ENCODE measurements at places on chromosomes 3 and 15.

GRCh38 chr3:17032407-17033034 is 147.8 kb downstream of the PLCL2 start:
- DNase-seq: no peak

DNA sequence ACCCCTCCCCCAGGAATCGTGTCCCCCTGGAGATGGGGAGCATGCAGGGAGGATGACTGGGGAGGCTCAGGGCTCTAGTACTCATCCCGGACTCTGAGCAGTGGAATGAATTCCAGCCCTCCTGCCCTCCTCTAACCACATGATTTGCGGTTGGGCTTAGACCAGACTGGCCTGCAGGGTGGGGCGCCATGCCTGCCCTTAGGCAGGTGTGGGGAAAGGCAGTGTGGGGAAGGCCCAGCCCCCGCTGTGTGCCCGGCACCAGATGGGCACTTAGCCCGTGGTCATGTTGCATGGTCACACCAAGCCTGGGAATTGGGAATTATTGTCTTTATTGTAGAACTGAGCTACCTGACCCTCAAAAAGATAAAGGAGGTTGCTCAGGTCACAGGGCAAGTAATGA is 283.8 kb downstream of the TLE3 start:
- DNase-seq: no peak

DNA sequence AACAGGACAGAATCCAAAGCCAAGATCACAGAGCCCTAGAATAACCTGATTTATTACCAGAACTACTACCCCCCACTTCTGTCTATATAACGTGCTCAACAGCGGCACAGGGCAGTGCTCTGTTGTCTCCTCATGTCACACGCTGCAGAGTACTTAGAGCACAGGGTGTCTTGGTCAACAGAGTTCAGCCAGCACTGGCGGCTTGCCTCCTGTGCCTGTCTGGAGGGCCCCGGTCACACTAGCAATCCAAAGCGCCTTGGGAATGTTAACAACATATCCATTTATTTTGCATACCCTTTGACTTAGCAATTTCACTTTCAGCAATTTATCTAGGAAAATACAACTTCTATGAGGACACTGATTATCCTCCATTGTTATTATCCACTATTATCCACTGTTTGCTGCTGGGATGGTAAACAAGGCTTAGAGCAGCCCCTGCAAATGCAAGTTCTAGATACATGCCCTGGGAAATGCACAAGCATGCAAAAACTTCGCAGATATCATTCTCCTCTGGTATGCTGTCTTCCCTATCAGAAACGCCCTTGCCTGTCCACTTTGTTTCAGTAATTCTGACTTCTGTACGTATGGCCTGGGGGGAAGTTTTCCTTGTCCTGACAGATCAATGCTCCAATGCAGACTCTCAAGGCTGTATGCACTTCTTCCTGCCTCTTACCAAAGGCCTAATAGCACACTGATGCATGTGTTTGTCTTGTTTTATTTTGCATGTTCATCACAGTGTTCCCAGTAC is 86.2 kb upstream of the OCA2 start:
- no peak for DNase-seq

- no peak for DNase-seq
Observed at GRCh38 chr3:29195056-29195455, 85.8 kb upstream of the RBMS3 start.

- DNase-seq: no peak
Observed at GRCh38 chr3:191398607-191399006, 62.4 kb upstream of the PYDC2 start.

DNA sequence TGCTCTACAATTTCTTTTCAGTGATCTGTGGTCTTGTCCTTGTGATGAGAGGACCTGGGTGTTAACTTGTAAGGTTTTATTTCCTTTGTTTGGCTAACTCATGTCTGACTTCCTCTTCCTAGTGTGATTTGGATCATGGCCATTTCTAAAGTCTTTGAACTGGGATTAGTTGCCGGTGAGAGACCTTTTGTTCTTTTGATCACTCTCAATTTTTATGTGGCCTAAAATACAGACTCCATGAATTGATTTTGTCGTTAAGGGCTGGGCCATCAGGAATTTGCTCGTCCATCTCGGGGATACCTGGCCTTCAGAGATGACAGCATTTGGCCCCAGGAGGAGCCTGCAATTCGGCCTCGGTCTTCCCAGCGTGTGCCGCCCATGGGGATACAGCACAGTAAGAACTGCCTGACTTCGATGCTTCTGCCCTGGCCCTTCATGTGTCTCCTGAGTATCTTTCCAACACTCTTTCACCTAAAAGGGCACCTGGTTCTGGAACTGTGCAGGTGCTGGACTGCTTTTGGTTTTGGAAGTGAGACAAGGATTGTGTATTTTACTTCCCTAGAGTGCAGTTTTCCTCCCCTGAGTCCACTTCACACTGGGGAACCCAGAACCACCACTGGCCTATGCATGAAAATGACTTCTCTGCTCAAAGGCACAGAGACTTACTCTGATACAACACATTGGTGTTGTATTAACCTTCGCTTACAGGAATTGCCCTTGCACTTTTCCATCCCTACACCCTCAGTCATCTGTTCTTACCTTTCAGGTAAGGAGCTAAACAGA is 13.1 kb upstream of the LRRC2 start:
- DNase-seq: no peak

DNA sequence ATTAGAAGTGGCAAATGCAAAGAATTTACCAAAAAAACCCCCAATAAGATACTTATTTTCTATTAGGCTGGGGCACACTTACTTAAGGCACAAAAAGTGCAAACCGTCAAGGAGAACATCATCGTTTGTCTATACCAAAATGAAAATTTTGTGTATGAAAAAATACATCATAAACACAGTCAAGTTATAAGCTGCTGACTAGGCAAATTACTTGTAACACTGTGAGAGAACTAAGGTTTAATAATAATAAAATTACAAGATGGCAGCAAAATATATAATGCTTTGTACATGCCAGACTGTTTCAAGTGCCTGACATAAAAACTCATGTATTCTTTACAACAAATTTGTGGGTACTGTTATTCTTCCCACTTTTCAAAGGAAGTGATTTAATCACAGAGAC is 297.2 kb upstream of the CRBN start:
- no peak for DNase-seq

DNA sequence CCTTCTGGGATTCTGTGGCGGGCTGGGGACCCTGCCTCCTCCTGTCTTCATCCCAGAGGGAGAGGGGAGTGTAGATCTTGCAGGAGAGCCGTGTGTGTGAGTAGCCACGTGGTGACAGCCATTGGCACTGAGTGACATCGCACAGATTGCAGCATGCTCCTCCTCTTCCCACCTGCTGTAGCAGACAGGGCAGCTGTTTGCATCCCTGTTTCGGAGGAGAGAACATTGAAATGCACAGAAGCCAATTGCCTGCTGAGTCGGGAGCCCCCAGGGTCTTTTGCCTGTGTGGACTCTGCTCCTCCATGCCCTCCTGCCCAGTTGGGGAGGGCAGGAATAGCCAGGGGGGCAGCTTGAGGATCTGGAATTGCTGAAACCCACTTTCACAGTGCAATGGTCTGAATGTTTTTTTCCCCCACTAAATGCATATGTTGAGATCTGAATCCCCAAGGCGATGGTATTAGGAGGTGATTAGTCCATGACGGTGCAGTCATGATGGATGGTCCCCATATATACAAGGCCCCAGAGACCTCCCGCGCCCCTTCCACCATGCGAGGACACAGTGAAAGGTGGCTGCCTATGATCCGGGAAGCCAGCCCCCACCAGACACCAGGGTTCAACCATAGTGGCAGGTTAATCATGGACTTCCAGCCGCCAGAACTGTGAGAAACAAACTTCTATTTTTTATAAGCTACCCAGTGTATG is 66.8 kb downstream of the CHRNA7 start:
- DNase-seq: no peak

- DNase-seq: no peak
Observed at GRCh38 chr15:65217526-65218482, 6.5 kb upstream of the CILP start.

- DNase-seq: no peak
Observed at GRCh38 chr3:97901313-97902248, 70.7 kb downstream of the RIOX2 start.

GRCh38 chr15:48861813-48862431 is 16.0 kb upstream of the EID1 start:
- peak; percentile 22 for DNase-seq

DNA sequence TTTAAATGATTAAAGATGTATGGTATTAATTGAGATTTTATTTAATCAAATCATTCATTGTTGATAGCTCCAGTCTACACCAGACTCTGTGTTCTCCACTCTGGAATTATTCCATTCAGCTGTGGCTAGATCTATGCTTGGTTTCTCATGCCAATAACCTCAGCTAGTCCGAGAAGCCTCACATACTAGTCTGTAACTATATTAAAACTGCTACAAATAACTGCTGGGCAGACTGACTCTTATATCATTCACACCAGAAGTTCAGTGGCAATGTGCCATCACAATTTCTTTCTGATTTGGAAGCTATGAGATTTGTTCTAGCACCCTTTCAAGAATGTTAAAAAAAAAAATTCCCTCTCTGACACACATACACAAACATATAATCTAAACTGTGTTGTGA is 947.3 kb downstream of the ROBO1 start:
- DNase-seq: no peak

DNA sequence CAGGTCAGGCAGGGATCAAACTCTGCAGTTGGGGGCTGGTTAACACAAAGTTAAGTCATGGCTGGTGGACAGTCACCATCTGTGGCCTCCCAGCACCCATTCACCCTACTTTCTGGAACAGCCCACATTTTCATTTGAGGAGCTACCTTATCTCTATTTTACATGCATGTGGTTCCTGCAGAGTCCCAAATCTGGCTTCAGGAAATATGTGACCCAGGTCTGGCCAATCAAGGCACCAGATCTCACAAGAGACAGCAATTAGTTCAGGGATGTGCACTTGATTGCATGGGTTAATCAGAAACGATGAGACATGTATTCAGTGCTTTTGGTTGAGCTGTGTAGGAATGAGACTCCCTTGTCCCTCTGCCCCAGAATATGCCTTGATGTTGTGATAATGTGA is 170.9 kb downstream of the NR2F2 start:
- DNase-seq: no peak

- DNase-seq: no peak
Observed at GRCh38 chr3:197491923-197492664, 63.7 kb downstream of the BDH1 start.

- DNase-seq: no peak
Observed at GRCh38 chr3:38549082-38549481, 52.9 kb downstream of the EXOG start.

GRCh38 chr3:190320594-190321362 is 1.5 kb downstream of the CLDN1 start:
- no peak for DNase-seq

GRCh38 chr3:122415762-122416654 is at the start of gene WDR5B:
Gene WDR5B (minus strand): TSS chr3:122416062. CDS start chr3:122415528, 534 bp downstream.
- DNase-seq: no peak

- DNase-seq: no peak
Observed at GRCh38 chr3:71416876-71417275, 166.7 kb downstream of the FOXP1 start.

DNA sequence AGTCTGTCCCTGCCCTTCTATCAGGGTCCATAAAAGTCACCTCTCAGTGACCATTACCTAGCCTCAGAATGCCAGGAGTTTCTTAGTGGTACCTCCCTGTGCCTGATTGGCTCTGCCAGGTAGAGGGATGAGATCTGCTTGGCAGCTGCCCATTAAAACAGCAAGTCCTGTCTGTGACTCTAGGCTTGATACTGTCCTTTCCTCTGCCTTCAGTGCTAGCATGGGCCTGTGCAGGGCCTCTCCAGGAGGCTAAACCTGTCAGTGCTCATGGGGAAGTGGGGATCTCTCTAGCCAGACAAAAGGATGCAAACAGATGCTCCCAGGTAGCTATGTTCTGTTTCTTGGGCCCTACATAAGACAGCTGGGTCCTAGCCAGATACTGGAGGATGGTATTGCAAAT is 10.0 kb upstream of the MANF start:
- no peak for DNase-seq

- no peak for DNase-seq
Observed at GRCh38 chr3:192409201-192409837, 318.0 kb downstream of the FGF12 start.

DNA sequence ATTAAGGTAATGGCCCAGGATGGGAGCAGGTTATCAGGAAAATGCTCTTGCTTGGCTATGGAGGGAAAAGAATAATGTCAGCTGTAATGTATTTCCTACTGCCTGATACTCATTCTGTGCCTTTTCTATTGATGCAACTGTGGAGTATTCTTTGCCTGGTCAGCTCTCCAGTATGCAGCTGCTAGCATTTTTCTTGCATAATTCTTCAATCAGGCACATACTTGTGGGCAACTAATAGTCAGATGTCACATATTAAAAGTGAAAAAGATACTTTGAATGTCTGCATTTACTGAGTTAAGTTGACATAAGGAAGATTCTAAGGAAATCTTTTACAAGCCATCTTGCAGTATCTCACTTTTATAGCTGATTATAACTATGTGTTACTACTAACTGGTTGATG is 29.5 kb downstream of the CD80 start:
- no peak for DNase-seq

GRCh38 chr3:72563690-72564370 is 284.4 kb downstream of the SHQ1 start:
- no peak for DNase-seq

DNA sequence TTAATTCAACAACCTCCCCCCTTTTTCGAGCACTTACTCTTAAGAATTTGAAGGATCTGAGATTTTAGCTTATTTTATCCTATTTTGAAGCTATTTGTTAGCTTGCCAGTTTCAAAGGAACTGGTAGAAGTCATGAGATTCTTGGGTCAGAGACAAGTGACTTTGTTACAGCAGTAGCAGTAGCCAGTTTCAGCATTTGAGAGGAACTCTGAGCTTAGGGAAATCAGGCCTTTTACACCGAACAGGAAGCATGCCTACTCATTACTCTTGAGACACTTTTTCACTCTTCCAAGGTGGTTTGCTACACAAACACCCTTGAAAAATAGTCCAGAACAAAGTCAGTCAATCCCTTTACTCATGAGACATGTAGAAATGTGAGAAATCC is 24.5 kb upstream of the TM4SF1 start:
- no peak for DNase-seq

GRCh38 chr3:99808163-99808794 is 9.4 kb upstream of the CMSS1 start:
- DNase-seq: peak; percentile 48

DNA sequence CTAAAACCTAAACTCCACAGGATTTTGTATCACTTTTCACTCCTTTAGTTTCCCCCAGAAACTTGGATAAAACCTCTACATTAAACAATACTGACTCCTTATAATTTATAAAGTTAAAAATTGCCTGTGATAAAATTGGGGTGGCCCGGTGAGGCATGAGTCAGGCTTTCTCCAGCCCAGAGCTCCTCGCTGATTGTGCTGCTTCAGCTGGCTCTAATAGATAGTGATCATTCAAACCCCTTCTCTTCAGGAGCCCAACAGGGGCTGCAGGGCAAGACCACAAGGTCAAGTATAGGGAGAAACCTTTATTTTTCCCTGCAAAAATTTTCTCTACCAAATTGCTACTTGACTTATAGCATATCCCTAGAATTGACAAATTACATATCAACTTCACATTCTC is 308.2 kb downstream of the PLCL2 start:
- DNase-seq: no peak
